H54 (cell line): ENCODE measurements at places on chromosomes 3 and 15.

- no peak for DNase-seq
Measured at GRCh38 chr3:62374341-62375218, 1.2 kb upstream of the FEZF2 start.

GRCh38 chr15:37733628-37734027, 200.8 kb upstream of the TMCO5A start:
- DNase-seq = no peak

DNA sequence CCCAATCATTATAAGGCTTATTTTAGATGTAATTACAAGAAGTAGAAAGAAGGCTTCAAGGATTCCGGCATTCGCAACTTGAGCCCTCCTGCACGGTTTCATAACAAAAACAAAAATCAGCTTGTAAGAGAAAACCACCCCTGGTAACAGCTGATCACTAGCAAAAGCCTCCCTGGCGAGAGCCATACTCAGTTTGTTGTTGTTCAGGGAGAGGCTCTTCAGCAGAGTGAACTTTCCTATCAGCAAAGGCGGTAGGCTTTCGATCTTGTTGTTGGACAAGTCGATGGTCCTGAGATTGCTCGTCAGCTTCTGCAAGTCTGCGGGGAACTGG, 710 bp downstream of the LRRC57 start:
- peak; percentile 9 for DNase-seq

DNA sequence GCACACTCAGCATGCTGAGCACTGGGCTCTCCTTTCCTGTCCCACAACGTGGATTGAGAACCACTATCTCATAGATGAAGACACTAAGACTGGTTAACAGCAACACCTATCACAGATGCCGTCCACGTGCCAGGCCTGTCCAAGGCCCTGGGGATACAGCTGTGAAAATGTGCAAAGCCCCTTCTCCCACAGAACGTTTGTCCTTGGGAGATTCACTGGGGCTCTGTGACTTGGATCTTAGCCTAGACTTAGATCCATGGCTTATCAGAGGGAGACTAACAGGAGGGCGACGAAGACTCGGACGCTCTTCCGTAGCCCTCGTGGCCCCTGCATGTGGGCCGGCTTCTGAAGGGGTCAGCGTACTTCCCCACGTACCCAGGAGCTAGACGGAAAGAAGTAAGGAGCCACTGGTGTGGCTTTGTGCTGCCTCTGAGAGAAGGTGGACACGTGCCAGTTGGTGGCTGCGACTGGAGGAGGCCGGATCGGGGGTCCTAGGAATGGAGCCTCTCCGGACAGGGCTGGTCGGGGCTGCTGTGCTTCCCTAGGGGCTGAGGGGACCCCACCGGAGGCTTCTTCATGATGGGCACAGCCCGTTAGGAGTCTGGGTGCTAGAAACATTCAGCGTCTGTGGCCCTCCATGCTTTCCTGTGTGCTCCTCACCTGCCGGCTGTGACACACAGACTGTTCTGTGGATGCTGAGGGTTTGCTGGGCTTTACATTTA, 964 bp downstream of the NRROS start:
- DNase-seq = no peak
